ENCODE measurements at places on chromosomes 3 and 15.

DNA sequence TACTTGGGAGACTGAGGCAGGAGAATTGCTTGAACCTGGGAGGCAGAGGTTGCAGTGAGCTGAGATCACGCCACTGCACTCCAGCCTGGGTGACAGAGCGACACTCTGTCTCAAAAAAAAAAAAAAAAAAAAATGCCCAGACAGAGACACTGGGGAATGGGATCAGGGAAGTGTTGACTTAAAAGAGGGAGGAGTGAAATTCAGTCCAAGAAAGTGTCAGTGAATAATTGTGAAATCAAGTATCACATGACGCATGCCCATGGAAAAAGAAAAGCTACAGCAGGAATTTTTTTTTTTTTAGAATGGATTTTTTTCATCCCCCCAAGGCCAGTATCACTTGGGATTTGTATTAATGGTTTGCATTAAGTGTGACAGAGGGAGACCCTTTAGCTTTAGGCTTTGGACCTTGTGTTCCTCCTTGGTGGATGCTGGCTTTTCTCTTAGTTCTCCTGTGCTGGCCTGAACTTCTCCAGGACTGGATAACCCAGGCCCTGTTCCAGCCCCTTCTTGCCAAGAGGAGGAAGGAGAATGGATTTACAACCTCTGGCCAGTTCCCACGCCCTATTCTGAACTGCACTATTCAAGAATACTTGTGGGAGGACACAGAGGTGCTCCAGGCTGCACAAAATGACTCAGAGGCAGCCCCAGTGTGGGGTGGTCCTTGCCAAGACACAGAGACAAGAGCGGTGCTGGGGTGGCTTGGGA is 36.7 kb upstream of the ZNF774 start:
- no peak for DNase-seq

GRCh38 chr3:170640737-170641171 is 54.9 kb upstream of the SLC7A14 start:
- no peak for DNase-seq

- no peak for DNase-seq
These were observed 160.7 kb downstream of the TAFA4 start for GRCh38 chr3:68771681-68772080.

- no peak for DNase-seq
These were observed 22.1 kb downstream of the CDIN1 start for GRCh38 chr15:36601497-36601932.

DNA sequence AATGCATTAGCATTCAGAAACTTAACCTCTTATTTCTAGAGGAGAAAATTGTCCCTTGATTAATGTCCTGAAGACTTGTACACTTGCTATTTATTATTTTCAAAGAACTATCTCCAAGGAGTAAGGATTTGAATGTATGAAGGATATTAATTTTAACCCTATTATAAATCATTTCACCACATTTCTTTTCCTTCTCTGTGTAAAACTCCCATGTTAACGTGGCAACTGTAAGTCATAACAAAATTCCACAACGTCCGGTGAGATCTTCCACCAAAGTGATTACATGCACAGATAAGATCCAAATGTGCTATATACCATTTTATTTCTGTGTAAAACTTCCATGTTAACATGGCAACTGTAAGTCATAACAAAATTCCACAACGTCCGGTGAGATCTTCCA is 229.1 kb upstream of the ARHGEF26 start:
- no peak for DNase-seq

DNA sequence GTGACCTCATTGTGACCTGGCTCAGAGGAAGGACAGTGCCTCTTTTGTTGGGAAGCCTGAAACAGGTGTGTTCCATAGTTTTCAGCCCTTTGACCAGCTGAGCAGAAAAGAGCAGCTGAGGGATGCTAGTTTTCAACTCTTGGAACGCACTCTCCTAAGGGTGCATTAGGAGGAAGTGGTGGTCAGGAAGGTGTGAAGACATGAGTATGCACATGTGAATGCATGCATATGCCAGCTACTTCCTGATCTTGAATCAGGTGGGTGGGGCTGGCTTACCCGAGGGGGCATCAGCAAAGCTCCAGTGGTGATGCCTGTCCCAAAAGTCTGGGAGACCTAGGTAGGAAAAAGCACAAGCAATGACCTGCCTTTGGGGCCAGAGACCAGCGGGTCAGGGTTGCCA is 23.3 kb upstream of the CEMIP start:
- DNase-seq, result no peak

GRCh38 chr3:32018757-32019564 is 37.4 kb downstream of the ZNF860 start:
- peak; percentile 10 for DNase-seq

DNA sequence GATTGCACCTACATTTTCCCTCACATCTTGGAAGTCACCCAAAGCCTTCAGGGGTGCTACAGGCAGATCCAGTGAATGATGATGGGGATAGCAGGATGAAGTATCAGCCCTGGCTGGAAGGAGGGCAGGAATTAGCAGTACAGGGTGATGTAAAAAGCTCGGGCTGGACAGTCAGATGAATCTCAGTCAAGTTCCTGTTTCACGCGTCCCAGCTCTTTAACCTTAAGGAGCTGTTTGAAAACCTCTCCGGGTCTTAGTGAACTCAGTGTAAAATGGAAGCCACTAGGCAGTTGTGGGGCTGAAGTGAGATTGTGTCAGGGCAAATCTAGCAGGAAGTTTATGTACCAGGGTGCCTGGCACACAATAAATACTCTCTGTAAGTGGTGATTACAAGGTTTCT is 166.4 kb upstream of the PROK2 start:
- DNase-seq, result no peak

DNA sequence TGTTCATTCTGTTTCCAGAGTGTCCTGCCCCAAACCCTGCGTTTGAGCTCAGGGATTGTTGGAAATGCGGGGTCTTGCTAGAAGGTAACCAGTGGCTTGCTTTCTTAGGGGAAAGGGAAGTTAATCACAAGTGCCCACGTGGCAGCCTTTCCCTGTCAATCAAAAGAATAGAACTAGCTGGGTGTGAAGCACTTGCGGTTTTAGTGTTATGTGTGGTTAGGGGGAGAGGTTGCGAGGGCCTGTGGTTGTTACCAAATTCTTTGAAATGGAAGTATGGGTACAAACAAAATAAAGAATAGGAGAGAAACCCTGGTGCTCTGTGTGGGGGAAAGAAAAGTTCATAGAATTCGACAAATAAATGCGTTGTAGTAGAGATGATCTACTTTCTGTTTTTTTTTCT is 67.6 kb downstream of the FNDC3B start:
- DNase-seq, result peak; percentile 22

DNA sequence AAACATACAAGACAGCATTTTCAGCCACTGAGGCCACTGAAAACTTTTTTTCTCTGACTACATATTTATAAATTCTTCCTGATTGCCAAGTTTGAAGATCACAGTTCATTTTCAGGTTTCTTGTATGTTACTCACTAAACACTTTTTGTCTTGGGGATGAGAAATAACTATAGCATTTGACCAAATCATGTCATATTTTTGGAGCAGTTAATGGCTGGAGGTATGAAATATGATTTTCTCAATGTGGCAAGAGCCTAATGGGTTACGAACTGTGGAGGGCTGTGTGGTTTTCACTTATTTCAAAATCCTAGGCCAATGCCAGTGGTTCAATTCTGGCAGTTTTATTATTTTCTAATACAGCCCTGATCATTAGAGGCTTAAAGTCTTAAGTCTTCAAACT is 64.4 kb downstream of the USP13 start:
- DNase-seq, result no peak

DNA sequence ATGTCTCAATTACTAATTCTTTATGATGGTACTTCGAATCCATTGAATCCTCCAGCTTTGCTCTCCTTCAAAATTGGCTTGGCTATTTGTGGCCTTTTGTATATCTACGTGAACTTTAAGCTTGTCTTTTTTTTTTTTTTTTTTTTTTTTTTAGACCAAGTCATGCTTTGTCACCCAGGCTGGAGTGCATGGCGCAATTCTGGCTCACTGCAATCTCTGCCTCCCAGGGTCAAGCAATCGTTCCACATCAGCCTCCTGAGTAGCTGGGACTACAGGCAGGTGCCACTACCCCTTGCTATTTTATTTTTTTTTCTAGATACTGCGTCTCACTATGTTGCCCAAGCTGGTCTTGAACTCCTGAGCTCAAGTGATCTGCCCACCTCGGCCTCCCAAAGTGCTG is 7.7 kb upstream of the DIPK2A start:
- DNase-seq, result no peak

- DNase-seq, result no peak
These were observed 43.5 kb downstream of the AGTR1 start for GRCh38 chr3:148741219-148741618.

- DNase-seq, result no peak
These were observed 447.4 kb upstream of the NR2F2 start for GRCh38 chr15:95883064-95883463.

DNA sequence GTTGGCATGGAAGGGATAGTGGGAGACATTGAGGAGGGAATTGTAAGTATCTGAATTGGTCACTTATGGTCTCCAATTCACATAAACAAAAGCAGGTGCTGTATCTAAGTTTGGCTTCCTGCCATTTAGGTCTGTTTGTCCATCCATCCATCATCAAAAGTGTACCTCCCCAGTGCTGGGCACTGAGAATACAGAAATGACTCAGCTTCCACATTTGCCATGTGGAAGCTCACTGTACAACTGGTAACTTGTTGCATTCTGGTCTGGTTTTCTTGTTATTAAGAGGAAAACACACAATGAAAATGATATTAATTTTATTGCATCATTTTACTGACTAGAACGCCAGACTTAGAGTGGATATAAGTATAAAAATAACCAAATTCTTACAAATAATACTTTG is 30.9 kb upstream of the MUC13 start:
- DNase-seq, result no peak
